CD14-positive monocyte (primary cell): ENCODE measurements at places on chromosomes 1 and 21.

DNA sequence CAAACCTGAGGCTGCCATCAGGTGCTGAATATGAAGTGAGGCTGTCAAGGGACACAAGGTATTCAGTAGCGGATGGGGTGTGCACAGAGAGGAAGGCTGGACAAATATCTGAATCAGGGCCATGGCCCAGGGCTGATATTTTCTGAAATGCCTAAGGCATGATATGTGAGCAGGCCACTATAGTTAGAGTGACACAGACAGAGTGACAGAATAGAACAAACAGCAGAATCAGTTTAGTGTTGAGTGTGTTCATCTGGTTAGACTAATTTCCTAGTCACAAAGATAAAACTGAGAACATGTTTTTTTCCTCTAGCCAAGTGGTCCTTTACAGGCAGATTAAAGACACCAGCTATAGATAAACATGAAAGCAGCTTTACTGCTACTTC lies 3.9 kb downstream of the OVAAL start:
- DNase-seq = no peak

- no peak for DNase-seq
Observed at GRCh38 chr1:48756683-48757316, 19.9 kb downstream of the BEND5 start.

DNA sequence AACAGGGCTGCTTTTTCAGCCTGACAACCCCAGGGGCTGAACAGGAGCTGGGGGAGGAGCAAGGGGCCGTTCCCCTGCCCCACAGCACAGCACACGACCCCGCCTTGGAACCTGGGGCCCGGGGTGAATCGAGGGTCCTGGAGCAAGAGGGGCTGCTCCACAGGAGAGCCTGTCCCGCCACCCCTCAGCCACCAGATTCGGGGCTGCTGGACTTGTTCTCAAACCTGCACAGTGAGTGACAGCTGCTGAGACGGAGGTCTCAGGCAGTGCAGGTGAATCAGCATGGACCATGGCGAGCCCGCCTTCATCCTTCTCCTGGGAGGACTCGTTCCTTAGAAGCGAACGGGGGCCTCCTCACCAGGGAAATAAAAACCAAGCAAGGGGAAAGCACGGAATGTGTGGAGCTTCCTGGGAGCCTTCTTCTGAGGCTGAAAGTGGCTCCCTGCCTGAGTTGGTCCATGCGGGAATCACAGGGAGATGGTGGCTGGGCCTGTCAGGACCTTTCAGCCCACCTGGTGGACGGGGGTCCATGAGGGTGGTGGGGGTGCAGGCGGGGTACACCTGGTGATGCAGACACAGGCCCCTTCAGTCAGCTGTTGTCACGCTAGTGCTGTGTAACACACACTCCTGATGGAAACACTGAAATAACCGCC lies 125.4 kb downstream of the SIK1 start:
- DNase-seq = no peak

DNA sequence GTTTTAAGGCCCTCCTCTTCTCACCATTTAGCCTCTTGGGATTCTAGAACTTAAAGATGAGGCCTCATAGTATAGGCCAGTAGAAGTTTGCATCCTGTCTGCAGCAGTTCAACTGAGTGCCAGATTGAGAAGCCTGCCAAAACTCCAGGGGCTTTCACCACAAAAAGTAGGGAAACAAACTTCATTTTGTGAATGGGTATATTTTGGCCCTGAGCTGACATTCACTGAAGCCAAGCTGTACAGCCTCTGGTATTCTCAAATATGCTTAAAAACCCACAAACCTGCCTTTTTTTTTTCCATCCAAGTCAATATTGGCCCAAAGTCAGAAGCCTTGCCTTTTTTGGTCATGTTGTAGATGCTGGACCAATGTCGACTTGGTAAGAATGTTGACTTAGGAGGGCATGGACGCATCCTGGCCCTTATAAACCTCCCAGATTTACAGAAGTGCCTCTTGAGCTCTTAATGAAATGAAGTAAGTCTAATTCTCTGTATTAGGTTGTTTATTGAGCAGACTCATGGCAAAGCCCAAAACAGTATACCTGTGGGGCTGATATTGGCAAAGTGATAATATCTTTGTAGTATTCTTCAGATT lies 337.5 kb downstream of the CHRM3 start:
- no peak for DNase-seq

GRCh38 chr21:36193200-36193599 lies 36.6 kb downstream of the DOP1B start:
- no peak for DNase-seq

- no peak for DNase-seq
Observed at GRCh38 chr21:27157097-27157496, 190.2 kb upstream of the ADAMTS5 start.

DNA sequence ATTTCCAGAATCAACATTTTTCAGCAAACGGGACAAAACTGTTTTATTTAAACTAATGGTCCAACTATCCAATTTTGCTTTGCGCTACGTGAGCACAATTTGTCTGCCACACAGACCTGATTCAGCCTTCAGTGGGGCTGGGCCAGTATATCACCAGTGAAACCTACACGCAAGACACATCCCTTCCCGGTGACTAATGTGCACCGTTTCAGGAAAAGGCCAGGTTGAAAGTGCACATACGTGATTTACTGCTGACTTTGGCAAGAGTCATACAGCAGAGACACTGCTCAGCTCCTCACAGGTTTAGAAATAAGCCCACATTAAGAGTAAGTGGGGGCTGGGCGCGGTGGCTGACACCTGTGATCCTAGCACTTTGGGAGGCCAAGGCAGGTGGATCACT lies 5.1 kb upstream of the TMEM51 start:
- no peak for DNase-seq

GRCh38 chr1:55275941-55276341 lies 60.8 kb upstream of the USP24 start:
- no peak for DNase-seq

- DNase-seq = peak; percentile 74
Observed at GRCh38 chr1:68347415-68347814, 102.3 kb downstream of the RPE65 start.

- peak; percentile 25 for DNase-seq
Observed at GRCh38 chr1:159991513-159991912, 37.5 kb upstream of the SLAMF9 start.

- no peak for DNase-seq
Observed at GRCh38 chr1:228005511-228006033, 1.2 kb upstream of the WNT3A start.

- DNase-seq = no peak
Observed at GRCh38 chr1:167871331-167871730, 42.6 kb downstream of the ADCY10 start.

DNA sequence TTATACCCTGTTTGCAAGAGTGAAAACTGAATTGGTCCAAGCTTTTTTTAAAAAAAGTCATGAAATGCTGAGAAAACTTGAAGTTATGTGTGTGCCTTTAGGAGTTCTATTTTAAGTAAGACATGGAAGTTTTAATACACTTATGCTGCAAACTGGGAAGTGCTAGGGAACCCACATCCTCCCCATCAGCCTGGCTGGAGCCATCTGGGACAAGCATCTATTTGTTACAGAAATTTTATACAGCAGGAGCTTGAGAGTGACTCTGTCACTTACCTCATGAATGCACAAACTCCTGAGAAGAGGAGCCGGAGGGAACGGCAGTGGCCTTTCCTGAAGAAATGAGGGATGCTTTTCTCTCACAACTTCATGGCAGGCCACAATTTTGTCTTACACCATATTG lies 78.2 kb upstream of the SLC44A3 start:
- DNase-seq = no peak

- no peak for DNase-seq
Observed at GRCh38 chr1:241432241-241432640, 75.2 kb upstream of the RGS7 start.

DNA sequence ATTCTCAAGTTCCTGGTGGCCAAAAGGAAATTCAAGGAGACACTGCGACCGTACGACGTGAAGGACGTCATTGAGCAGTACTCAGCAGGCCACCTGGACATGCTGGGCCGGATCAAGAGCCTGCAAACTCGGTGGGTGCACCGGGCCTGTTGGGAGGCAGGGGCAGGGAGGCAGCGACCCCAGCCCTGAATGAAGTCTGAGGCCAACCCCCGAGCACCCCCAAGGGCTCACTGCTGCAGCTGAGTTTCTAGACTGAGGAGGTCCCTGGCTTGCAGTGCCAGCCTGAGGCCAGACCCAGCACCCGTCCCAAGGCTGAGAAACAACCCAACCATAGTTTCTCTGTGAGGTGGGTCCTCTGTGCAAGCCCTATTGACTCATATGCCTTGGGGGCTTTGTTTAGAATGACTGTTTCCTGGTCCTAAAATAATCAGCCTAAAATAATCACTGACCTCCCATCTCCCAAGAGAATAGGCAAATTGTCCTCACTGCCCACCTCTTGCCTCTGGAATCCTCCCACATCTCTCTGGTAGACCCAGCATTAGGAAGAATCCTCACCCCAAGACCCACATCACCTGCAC lies 27.1 kb downstream of the CITED4 start:
- no peak for DNase-seq

- no peak for DNase-seq
Observed at GRCh38 chr1:234768569-234769283, 158.7 kb upstream of the IRF2BP2 start.

- peak; percentile 73 for DNase-seq
Observed at GRCh38 chr1:40341491-40342380, 24.6 kb upstream of the COL9A2 start.

- no peak for DNase-seq
Observed at GRCh38 chr1:25369241-25369640, 31.1 kb downstream of the TMEM50A start.

- DNase-seq = no peak
Observed at GRCh38 chr1:197485790-197486189, 217.7 kb downstream of the CRB1 start.

DNA sequence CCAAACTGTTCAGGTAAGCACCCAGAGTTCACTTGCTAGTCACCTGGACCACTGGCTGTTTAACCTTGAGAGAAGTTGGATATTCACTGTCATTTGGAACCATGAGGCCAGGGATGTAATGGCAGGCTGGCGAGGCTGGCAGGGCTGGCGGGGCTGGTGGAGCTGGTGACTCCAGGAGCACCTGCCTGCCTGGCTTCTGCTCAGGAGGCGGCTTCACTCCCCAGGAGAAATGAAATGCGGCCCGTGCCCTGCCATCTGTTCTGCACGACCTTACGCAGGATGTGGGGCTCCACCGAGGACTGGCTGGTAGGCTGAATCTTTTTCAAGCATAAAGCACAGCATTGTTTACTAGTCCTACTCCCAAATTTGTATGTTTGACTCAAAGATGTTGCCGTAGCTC lies 22.7 kb upstream of the MX1 start:
- no peak for DNase-seq

GRCh38 chr1:35431173-35431599 lies 126.0 kb downstream of the KIAA0319L start:
- no peak for DNase-seq

DNA sequence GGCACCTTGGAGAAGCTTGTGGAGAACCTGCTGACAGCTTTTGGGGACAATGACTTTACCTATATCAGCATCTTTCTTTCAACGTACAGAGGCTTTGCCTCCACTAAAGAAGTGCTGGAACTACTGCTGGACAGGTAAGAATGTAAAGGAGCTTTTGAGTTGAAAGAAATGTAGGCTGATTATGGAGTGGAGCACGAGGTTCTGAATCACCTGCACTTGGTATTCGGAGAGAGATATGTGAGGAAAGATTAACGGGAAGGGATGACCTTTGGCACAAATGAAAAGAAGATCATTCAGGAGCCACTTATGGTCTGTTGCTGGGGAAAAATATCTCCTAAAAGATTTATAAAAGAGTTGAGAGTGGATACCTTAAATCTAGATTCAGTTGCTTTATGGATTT lies 42.7 kb downstream of the RGL1 start:
- DNase-seq = no peak

DNA sequence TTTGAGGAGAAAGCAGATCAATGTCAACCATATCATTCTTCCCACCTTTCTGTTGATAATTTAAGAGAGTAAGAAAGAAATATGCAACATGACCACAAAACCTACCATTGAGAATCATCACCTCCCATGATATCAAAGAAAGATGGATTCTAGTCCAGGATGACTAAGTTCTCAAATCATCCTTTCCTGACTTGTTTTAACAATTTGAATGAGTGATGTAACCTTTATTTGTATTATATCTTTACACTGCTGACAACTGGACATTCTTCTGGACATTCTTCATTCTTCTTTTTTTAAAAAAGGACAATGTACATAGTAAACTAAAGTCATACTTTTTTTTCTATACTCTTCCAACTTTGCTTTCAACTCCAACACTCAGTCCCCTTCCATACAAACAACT lies 9.5 kb downstream of the PSMB4 start:
- no peak for DNase-seq

DNA sequence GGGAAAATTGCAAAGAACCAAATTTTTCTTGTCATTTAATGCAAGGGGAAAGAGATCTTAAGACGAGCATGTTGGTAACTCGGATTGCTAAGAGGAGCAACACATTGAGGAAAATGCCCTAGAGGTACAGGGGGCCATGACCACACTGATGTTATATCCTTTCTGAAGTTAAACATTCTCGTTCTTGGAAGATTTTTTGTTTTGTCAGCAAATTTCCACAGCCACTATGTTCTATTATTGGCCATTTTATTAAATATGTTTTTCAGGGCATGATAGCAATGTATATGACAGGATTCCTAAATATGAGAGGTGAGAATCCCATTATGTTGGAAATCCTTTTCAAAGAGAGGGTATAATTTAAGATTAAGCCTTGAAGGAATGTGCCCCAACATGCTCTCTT lies 627.2 kb upstream of the PKN2 start:
- DNase-seq = no peak

GRCh38 chr1:18760156-18760555 lies 99.3 kb downstream of the TAS1R2 start:
- no peak for DNase-seq

- no peak for DNase-seq
Observed at GRCh38 chr1:177273141-177273540, 102.4 kb downstream of the BRINP2 start.

DNA sequence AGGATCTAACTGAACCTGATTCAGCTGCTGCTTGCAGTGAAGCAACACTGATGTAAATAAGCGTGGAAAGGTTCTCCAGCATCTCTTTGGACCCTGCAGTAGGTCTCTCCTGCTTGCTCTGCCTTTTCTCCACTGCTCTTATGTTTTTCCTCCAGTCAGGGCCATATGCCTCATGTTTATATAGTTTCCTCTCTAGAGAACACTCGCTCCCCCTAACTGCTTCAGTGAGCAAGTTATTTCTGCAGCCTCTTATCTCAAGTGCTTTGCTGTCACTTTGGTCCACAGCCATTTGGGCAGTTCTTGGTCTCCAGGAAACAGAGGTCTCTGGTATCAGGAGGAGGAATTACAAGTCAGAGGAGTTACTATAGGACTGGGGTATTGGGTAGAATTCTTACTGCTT lies 5.3 kb downstream of the PRUNE1 start:
- no peak for DNase-seq
